CD4-positive, alpha-beta T cell treated with Interferon alpha-2 for 1 hour (primary cell): ENCODE measurements at places on chromosomes 11 and 22.

- DNase-seq, result no peak
Observed at GRCh38 chr11:130535520-130535919, 87.1 kb downstream of the ADAMTS15 start.

- DNase-seq, result no peak
Observed at GRCh38 chr11:44108260-44108659, 12.8 kb downstream of the EXT2 start.

GRCh38 chr11:62104816-62105653 lies 18.8 kb upstream of the INCENP start:
- DNase-seq, result peak; percentile 55

GRCh38 chr11:130897262-130898182 lies 18.8 kb downstream of the SNX19 start:
- no peak for DNase-seq

GRCh38 chr11:8501836-8502235 lies 92.2 kb downstream of the STK33 start:
- DNase-seq, result no peak

- no peak for DNase-seq
Observed at GRCh38 chr11:36019722-36020121, 75.9 kb downstream of the LDLRAD3 start.

DNA sequence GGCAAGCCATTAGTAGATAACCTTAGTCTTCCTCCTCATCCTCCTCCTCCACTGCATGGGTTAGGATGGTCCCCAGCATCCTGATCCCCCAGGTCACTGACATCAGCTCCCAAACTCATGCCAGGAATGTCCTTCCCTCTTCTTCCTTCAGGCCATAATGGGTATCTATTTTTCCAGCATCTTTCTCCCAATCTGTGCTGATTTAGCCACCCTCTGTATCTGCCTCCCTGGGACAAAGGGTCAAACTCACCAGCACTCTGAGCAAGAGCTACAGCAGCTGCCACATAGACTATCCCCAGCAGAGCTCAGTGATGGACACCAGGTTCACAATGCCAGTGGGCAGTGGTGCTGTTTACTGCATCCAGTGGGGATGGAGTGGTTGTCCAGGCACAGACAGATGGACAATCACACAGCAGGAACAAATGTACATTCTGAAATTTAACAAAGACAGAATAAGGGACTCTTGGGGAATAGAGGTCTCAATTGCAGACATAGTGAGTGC lies 115.2 kb upstream of the TOP3B start:
- no peak for DNase-seq

- DNase-seq, result no peak
Observed at GRCh38 chr11:75823415-75823814, 8.4 kb downstream of the UVRAG start.

- DNase-seq, result no peak
Observed at GRCh38 chr11:44212128-44212527, 97.8 kb downstream of the ALX4 start.

DNA sequence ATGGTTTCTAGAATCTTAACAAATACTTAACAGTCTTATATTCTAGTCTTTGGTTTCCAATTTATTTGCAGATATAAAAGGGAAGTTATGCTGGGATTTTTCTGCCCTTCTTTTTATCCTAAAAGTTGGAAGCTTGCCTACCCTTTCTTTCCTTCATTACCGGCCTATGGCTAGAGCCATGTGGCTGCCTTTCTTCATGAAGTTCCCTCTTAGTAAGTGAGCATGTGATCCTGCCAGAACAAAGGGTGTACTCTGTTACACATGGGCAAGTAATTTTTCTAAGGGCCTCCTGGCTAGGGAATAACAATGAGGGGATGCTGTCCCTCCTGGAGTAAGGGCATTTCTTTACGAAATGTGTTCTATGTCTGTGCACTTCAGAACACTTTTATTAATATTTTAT lies 252.1 kb upstream of the PITPNB start:
- DNase-seq, result no peak

DNA sequence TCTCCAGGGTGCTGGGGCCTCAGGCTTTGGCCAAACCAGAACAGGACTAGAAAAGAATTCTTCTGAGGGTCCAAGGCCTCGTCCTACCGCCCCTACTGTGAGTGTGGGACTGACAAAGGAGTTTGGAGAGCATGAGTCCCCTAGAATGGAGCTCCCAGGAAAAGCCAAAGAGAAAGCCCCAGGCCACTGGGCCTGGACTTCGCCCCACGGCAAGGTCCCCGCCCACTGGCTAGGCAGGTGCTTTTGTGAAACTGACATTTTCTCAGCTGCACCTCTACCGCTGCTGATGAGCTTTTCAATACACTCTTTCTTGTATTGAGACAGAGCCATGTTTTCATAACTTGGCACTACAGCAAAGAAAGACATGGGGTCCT lies 9.7 kb upstream of the FGF3 start:
- DNase-seq, result no peak
